Fibroblast of skin of scalp (primary cell): ENCODE measurements at places on chromosomes 3 and 15.

- DNase-seq: peak; percentile 51
Observed at GRCh38 chr15:76529911-76530310, 193.3 kb downstream of the ISL2 start.

DNA sequence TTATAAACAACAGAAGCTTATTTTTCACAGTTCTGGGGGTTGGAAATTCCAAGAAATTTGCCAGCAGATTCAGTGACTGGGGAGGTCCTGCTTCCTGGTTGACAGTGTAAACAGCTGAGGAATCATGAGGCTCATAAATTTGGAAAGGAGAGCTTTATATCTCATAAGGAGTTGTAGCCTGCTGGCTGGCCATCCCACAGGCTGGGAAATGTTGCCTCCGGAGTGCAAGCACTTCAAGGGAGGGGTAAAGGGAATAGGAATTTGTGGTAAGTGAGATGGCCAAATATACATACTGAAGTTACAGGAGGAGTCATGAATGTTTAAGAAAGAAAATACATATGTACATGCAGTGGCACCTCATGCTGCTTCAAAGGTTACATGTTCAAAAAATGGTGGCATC, 217.2 kb upstream of the CBLB start:
- peak; percentile 29 for DNase-seq

DNA sequence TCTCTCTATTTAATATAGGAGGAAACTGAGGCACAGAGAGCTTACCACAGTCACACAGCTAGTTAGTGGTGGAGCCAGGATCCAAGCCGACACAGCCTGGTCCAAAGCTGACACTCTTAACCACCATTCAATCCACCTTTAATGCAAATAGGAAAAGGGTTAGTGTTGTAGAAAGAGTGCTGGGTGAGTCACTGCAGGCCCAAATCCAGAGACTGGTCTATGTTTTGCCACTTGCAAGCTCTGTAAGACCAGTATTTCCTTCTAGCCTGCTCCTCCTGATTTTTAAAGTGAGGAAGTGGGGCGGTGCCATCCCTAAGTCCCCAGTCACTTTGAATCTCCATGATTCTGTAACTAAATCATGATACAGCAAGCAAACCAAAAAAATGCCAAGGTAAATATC, 111.0 kb downstream of the MECOM start:
- no peak for DNase-seq

- DNase-seq: peak; percentile 72
Observed at GRCh38 chr3:189724356-189724755, 93.2 kb downstream of the TP63 start.

DNA sequence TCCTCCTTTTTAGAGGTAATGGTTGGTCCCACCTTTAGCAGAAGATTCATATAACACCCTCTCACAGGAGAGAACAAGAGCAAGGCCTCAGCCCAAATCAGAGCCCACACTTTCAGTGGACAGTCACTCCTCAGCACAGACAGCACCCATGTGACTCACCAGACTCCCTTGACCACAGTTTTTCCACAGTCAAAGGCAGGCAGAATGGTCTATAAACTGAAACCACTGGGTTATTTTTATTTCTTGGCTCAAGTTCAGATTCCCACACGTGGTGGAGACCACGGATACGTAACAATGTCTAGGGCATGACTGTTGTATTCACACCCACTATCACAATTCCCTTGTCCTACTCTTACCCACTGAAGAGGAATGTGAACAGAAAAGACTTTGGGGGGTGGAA, 237.8 kb upstream of the UBE2E1 start:
- peak; percentile 93 for DNase-seq

DNA sequence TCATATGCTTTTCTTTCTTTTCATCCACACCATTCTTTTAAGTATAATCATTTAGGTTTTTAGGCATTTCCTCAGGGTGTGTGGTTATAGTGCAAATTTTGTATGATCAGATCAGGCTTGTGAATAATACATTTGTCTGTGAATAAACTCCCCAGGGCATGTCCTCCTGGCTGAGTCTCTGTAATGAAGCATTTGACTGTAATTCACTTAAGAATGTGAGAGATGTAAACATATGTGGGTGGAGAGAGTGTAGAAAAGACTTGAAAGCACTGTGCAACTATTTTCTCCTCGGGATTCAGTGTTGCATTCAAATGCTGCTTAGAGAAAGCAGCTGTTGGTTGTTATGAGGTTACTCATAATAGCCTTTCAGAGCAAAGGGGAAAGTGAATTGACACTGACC, 996.5 kb downstream of the TUSC7 start:
- peak; percentile 97 for DNase-seq

DNA sequence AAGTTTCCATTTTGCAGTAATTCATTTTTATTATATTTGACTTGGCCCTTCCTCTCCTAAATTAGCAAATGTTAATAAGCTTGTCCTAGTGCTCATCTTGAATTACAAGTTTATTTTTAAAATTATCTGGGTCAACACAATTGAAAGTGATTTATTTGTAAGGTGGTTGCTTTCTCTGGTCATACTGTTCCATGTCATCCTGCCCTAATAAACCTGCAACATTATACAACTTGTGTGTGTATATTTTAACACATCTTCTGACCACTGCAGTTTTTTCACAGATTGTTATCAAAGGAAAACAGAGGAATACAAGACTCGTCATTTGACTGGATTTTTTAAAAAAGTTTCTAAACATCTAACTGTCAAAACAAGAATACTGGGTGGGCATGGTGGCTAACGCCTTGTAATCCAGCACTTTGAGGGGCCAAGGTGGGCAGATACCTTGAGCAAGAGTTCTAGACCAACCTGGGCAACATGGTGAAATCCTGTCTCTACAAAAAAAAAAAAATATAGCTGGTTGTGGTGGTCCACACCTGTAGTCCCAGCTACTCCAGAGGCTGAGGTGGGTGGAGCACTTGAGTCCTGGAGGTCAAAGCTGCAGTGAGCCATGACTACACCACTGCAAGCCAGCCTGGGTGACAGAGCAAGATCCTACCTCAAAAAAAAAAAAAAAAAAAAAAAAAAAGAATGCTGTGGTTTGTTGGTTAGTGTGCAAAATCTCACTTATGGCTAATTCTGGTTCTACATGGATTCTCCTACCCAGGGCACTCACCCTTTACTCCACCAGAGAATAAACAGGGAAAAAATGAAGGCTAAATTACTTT, 5.0 kb upstream of the LRRFIP2 start:
- no peak for DNase-seq

DNA sequence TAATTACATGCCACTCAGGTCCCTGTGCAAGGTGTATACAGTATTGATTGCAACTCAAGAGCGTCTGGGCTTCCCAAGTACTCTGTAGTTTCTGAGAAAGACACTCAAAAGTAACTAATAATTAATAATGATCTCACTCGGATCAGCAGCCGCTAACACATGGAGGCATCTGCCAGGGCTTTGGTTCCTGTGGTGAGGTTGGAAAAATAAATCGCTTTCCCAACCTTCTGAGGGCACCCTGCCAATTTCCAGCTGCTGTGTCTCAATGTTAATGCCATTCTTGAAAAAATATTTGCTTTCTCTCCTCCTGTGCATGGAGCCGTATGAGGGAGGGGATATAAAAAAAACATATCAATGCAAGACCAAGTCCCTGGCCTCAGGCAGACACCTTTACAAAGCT, 116.5 kb upstream of the SLC2A2 start:
- peak; percentile 83 for DNase-seq

- DNase-seq: no peak
Observed at GRCh38 chr3:139354661-139355060, 10.8 kb downstream of the MRPS22 start.

DNA sequence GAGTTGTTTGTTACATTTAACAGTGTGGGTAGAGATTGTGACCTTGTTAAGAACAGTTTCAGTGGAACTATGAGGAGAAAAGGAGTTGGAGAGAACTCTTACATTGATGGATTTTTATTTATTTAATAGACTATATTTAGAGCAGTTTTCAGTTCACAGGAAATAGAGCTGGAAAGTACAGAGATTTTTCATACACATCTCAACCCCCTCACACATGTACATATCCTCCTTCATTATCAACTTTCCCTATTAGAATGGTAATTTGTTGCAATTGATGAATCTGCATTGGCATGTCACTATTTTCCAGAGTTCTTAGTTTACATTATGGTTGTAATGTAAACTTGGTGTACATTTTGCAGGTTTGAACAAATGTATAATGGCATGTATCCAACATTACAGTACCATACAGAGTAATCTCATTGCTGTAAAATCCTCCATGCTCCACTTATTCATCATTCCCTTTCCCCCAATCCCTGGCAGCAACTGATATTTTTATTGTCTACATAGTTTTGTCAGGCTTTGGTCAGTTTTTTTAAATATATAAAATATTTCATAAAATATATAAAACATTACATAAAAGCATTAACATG, 756.6 kb upstream of the DPPA4 start:
- no peak for DNase-seq

DNA sequence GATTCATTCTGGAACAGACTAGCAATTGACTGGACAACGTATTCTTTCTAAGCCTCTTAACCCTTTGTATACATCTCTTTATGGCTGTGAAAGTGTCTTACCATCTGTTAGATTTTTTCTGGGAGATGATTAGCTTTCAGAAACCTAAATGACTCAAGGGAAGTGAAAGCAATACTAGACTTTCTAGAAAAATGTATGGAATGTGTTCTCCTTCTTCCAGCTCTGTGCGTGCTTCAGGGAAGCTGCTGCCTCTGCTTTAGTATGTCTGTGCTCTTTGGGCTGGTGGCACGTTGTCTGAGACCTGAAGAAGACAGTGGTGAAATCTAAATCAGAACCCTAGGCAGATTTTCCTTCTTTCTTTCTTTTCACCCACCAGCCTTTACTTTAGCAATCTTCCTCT, 89.5 kb downstream of the ITPR1 start:
- peak; percentile 54 for DNase-seq

DNA sequence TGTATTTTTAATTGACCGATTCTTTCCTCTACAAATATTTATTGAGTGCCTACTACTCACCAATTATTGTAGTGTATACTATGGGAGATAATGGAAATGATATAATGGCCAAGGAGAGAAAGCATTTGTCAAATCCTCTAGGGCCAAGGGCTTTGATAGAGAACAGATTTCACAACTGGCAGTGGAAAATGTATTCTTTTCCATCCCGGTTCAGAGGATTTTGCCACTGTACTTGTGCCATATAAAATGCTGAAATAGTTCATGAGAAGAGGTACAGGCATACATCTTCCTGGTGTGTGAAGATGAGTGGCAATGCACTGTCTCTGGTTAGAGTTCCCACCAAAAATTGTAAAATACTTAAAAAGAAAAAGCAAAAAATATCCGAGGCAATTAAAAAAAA, 451.6 kb upstream of the TPRG1 start:
- DNase-seq: no peak

- DNase-seq: peak; percentile 32
Observed at GRCh38 chr15:37109872-37110572, 9.7 kb upstream of the MEIS2 start.

- DNase-seq: peak; percentile 57
Observed at GRCh38 chr15:31325595-31326155, 960 bp upstream of the KLF13 start.

DNA sequence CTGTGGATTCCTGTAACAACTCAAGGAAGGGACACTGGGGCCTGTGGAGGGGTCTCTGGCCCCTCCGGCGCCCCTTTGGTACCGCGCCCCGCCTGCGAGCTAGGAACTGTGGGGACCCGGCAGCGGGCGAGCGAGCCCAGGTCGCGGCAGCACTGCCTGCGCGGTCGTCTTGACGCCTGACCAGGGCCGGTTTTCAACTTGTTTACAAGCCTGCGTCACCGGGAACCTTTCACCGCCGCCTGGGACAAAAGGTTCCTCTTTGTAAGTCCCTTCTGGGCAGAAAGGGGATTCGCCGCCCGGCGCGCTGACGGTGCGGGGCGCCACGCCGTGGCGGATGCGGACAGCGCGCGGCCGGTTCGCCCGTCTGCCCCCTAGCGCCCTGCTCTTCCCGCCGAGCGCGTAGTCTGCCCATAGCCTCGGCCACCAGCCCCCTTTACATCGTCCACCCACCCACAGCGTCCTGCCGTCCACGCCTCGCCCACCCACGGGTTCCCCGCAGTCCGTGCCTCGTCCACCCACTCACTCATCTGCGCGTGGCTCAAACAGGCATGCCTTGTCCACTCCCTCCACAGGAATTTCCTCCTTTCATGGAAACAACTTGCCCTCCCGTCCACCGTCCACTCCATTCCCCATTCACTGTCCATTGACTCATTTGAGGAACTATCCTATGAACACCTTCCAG, 5.5 kb upstream of the CFAP100 start:
- peak; percentile 77 for DNase-seq

- peak; percentile 40 for DNase-seq
Observed at GRCh38 chr3:128499724-128500275, 6.8 kb upstream of the GATA2 start.

GRCh38 chr15:74855857-74856256, 12.9 kb upstream of the ULK3 start:
- no peak for DNase-seq

GRCh38 chr3:186577521-186577920, 7.0 kb downstream of the DNAJB11 start:
- DNase-seq: no peak

- DNase-seq: no peak
Observed at GRCh38 chr3:106371221-106371970, 502.6 kb upstream of the CBLB start.

DNA sequence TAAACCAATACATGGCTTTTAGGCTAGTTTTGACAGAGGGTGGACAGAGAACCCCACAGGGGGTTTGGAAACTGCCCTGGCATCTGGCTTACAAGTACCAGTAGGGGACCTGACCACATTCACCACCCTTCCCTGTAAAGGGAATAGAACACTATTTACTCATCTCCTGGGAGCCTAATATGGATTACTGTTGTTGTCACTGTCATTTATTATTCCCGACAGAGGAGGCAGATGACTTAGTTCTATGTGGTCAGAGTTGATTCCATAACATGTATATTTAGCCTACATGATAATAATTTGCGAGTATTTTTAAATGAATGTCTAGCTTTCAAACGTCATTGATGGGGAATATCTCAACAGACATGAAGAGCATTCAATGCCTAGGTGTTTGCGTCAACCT, 15.9 kb downstream of the ZBTB38 start:
- DNase-seq: peak; percentile 89

- DNase-seq: peak; percentile 82
Observed at GRCh38 chr3:8629151-8630021, 15.2 kb downstream of the SSUH2 start.

- peak; percentile 87 for DNase-seq
Observed at GRCh38 chr3:138186803-138187295, 252 bp upstream of the ARMC8 start.

DNA sequence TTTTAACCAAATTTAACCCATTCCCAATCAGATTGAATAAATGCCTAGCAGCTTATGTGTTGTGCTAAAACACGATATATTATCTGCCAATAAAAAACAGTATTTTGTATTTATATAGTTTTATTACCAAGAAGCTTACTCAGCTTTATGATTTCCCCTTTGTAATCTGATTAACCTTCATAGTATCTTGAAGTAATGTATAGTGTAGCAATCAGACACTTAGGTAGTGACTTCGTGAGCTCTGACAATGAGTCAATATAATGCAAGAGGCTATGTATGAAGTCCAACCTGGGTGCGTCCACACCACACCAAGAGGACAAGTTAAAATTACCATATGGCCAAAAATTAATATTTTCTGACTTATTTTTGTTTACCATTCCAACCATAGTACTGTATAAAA, 2.1 kb upstream of the CNBP start:
- DNase-seq: no peak

GRCh38 chr15:100913961-100914360, 5.2 kb upstream of the LRRK1 start:
- DNase-seq: no peak
